ENCODE measurements at places on chromosomes 7 and 10.
A peak's percentile ranks its signal among the peaks of the same experiment; 100 is the strongest.

DNA sequence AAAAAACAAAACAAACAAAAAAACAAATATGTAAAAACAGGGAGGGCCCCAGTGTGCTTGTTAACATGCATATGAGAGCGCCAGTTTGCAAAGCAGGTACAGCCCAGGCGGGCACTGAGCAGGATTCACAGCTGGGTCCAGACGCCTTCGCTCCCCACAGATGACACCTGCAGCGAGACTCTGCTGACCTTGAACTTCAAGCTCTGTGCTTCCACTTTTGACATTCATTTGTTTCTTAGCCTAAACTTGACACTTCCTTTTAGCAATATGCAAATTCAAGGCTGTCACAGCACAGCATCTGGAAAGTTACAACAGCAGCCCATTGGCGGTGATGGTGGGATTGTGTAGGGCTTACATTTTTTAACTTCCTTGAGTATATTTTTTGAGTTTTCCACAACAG, 88.8 kb upstream of the TNS3 start:
- DNase-seq, result peak; percentile 54

DNA sequence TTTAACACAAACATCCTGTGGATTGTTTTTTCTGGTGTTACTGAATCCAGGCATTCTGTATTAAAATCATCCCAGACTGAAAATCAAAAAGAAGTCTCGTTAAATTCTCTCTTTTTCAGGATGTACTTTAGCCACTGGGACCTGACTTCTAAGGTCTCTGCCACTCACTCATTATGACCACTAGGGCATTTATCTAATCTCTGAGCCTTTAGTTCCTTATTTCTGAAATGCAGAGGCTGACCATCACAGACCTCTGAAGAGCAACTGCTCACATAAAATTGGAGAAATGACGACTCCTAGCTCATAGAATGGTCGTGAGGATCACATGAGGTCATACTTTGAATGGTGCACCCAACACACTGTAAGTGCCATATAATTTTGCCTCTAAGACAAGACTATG, 63.2 kb downstream of the KCNMA1 start:
- DNase-seq, result no peak

DNA sequence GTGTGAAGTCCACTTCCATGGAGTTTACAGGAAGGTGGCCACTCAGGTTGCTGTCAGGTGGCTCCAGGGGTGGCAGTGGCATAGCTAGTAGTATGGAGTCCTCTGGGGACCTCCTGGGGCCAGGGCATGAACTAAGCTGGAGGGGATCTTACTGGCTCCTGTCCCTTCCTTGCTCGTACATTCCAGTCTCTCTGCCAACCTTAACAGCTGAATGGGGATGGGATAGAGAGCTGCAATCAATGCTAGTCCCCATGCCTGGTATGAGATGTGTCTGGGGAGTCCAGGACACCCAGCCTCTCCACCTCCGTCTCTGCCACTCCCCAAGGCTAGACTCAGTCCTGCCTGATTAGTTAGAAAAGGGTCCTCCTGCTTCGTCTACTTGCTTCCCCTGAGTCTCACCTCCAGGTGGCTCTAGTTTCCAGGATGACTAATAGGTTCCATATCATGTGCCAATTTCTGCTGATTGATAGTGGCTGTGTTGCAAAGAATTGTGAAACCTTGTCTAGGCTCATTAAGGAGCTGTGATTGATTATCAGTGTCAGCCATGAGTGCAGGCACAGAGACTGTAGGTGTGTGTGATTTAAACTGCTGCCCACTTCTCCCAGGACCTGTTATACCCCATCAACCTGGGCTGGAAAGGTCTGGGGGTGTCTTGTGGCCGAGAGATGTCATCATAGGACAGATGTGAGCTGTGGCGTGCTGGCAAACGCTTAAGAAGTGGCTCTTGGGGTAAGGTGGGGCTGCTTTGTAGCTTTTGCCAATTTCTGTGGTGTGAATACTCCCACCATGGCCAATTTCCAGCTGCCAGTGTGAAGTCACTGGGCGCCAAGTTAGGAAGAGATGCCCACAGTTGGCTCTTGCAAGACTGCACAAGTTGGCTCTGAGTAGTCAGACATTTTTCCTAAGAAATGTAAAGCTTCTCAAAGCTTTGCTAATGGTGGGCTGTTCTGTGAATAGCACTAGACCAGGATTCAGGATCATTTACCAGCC, 59.8 kb downstream of the COL13A1 start:
- DNase-seq, result no peak

GRCh38 chr10:28928484-28928883, 251.2 kb downstream of the BAMBI start:
- DNase-seq, result no peak

GRCh38 chr7:116235380-116235779, 25.0 kb downstream of the TES start:
- DNase-seq, result no peak

DNA sequence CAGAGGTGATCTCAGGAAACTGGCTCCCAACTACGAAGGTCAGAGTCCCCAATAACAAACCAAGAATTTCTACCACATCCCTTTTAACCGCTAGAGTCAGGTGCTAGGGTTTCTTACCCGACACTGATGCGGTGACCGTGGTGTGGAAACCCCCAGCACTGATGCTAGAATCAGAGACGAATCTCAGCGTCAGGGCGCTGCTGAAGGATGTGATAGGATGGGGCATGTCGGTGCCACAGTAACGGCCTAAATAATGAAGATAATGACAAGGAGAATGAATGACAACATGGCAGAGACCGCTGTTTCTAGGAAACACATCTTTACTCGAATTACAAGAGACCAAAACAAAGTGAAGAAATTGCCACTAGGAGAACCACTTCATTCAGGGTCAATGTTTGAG, 131.1 kb upstream of the RSU1 start:
- no peak for DNase-seq

- DNase-seq, result no peak
These were observed 28.3 kb downstream of the HIPK2 start for GRCh38 chr7:139749545-139749944.

DNA sequence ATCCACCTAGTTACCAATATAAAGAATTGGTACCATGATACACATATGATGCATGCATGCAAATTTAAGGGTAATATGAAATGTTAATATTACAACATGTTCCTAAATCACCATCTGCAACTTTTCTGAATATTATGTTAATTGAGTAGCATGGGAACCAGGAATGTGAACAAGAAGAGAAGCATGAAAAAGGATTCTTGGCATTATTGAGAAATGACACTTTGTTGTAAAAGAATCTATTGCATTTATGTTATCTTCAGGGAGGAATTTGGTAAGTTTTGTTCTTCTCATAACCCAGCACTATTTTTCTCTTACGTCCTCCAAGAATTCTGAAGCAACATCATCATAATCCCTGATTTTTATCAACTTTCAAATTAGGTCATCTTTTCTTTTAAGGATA, 159.9 kb upstream of the SLC25A13 start:
- DNase-seq, result no peak

- DNase-seq, result no peak
These were observed 61.1 kb downstream of the WDFY4 start for GRCh38 chr10:48745662-48746245.

DNA sequence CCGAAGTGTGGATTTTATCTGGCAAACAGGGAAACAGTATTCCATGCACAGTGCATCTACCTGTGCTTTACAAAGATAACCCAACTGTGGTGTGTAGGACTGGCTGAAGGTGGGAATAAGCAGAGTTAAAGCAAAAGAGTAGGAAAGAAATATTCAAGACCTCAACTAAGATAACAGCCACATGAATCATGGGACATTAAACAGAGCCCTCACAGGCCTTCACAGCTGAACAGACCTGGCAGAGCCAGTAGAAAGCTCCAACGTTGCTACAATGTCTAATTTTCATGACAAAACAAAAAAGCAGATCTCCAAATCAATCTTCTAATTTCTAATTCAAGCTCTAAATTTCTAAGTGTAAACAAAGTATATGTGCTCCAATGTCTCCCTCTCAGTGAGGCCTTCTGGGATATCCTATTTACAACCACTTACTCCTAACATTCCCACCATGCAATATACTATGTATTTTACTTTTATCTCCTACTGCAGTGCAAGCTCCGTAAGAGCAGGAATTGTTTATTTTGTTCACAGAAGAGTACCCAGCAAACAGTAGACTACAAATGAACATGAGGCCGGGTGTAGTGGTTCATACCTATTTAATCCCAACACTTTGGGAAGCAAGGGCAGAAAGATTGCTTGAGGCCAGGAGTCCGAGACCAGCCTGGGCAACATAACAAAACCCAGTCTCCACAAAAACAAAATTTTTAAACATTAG, 63.5 kb downstream of the UBE2H start:
- no peak for DNase-seq

DNA sequence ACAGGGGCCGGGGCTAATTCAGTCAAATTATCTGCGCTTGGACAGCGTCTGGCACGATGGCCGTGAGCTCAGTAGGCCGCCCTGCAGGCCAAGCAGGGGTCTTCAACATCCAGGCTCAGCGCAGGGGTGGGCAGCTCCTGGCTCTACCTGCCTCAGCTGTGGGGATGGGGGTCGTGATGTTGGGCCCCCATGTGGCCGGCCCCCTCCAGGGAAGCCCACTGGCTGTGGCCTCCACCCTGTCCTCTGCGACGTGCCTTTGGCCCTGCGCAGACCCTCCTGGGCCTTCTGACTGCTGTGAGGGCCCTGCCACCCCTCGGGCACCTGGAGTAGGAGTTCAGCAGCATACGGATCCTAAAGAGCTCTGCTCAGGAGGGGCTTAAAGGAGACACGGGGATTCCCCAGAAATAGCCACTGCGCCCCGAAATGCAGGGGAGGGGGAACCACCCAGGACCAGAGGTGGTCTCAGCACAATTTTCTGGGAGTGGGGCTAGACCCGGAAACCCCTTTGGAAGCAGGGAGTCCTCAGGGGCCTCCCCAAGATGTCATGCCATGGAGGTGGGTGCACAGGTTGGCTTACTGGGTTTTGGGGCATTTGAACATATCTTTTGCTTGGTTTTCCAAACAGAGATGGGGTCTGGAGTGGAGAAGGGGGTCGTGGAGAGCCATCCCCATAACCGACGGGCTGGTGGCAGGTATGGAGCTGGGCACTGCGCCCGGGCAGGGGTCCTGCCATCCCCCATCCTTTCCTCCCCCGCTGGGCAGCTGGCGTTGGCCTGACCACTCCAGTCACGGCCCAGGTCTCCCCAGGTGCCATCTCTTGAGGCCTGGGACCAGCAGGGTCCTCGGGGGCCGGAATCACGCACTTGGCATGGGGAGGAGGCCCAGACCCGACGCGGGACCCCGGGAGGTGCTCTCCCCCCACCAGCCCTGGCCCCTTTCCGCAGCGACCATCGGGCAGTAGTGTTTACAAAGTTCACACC, 4.0 kb upstream of the ADAP1 start:
- DNase-seq, result no peak

- DNase-seq, result no peak
These were observed 14.5 kb downstream of the KLF14 start for GRCh38 chr7:130719541-130719940.

DNA sequence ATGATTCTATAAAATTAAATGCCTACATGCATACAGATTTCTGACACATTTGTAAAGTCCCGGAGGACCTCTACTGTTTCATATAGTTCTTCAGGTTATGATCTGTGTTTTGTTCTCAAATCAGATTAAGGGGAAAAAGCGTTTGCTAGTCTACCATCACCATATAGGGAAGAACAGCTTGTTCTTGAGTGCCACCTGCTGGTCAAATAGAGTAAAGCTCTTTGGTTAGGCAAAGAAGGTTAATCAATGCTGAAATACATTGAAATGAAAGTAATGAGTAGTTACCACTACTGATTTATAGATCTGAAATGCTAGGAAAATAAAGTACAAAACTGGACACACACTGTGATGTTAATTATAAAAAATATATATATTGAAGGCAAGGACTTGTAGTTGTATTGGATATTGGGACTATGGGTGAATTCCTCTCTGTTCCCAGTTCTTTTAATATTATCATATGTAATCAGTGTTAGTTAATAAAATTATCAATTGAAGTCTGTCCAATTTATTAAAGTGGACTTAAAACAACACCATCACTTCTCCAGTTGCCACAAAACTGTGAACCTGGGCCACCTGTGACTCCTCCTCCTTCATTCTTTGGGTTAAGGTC, 72.6 kb upstream of the PDLIM1 start:
- DNase-seq, result peak; percentile 65

- no peak for DNase-seq
These were observed 151.1 kb downstream of the SORCS1 start for GRCh38 chr10:107013258-107014006.

- DNase-seq, result no peak
These were observed 455.8 kb downstream of the XPNPEP1 start for GRCh38 chr10:109467551-109467950.

- DNase-seq, result no peak
These were observed 65.3 kb upstream of the ARID5B start for GRCh38 chr10:61835946-61836887.

- no peak for DNase-seq
These were observed at the start of gene DPY19L1 for GRCh38 chr7:35037211-35037525. Gene DPY19L1 (minus strand): TSS chr7:35037485. CDS start chr7:35037394, 91 bp downstream.

DNA sequence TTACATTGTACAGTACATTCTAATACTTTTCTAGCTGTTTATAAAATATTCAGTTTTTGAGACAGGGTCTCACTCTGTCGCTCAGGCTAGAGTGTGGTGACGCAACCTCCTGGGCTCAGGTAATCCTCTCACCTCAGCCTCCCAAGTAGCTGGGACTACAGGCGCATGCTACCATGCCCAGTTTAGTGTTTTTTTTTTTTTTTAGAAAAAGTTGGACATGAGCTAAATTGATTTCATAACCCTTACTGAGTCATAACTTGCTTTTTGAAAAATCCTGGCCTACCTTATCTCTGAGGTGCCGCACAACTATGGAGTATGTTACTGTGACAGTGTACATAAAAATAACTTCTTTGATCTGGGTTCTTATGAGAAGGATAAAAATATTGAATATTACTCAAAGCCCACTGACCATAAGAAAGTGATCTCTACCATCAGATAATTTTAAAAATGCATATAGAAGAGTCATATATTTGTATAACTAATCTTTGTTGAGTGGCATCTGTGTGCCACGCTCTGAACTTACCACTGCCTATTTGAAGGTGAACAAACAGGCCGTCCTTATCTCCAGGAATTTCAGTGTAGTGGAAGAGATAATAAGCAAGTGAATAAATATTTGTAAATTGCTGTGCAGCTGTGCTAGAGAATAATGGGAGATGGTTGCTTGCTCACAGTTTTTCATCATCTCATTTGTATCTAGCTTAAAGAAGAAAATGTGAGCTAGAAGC, 73.2 kb downstream of the PPP1R9A start:
- no peak for DNase-seq

DNA sequence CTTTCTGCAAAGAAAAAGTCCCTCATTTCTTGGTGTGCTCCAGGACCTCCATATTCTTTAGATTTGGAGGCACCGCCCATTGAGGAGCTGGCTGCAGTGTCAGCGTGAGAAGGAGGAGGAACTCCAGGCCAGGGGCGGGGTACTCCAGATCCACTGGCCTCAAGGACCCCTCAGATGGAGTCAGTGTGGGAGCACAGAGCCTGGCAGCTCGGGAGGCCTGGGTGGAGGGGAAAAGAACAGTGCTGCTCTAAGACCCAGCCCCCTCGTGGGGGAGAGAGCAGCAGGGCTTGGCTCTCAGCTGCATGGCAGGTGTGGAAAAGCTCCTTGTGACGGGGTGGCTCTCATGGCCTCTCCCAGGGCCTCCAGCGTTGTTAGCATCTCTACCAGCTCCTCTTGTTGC, 70.5 kb downstream of the ITGB1 start:
- no peak for DNase-seq

All from GM18507 (cell line).